Myocyte (in vitro differentiated cells): ENCODE measurements at places on chromosomes 13 and 19. TPM values are rescaled to one million over a fixed set of nuclear protein-coding genes. Genes with fewer than 3 reads are reported as not detected.

The LPAR6 gene
- total RNA-seq = 10.5 and 19.7 TPM in 2 replicates

DNA sequence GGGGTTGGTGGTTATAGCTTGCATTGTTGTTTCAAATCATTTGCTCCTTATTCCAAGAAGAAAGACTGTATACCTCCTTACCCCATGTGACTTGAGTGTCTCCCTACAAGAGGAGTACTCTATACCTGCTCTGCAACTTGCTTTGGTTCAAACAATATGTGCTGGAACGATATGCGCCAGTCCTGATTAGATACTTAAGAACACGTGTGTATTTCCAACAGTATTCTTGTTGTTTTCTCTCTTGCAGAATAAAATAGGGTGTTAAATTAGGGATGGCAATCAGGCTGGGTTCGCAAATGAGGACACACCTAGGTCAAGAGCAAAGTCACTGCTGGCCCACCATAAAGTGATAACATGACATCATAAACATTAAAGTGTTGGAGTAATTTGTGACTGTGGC lies 895.0 kb upstream of the SLITRK1 start:
- DNase-seq = no peak

DNA sequence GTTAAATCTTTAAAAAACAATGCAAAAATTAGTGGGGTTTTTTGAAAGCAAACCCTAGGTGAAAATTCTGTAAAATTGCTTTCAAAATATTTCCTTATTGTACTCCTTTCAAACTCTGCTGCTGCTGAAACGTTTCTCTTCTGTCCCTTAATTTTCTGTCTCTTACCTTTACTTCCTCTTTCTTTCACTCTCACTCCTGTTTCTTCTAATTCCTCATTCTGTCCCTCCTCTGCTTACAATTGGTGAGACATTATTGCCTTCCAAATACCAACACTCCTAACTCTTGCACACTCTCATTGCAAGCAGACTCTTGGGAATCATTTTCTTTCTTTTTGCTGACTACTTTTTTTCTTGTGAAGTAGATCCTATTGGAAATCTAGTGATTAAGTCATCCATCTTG lies 685.6 kb upstream of the SLITRK1 start:
- no peak for DNase-seq

The ERCC1 gene
- 60.8 and 78.3 TPM in 2 replicates for total RNA-seq

- DNase-seq = peak; percentile 32
Observed at GRCh38 chr19:40601134-40601974, at the start of gene LTBP4. Gene LTBP4 (plus strand): TSS chr19:40601369. CDS start chr19:40601388, 19 bp downstream.
